ENCODE measurements at places on chromosomes 12 and 14.

GRCh38 chr14:91004987-91005386, 55.5 kb downstream of the RPS6KA5 start:
- DNase-seq: no peak

GRCh38 chr12:123986374-123986965, 13.5 kb downstream of the ZNF664 start:
- no peak for DNase-seq

DNA sequence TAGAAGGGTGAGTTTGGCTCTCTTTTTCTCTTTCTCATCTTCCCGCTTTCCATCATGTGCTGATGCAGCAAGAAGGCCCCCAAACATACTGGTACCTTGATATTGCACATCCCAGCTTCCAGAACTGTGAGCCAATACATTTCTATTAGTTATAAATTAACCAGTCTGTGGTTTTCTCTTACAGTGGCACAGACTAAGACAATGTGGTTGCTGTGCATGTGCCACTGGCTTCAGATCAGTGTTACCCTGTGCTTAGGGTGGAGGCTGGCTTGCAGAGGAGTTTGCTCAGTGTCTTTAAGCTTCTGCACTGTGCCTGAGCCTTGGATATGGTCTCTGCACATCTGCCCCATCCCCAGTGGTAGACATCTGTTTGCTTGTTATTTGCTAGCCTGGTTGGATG, 5.5 kb downstream of the IFI27L2 start:
- no peak for DNase-seq

- no peak for DNase-seq
Observed at GRCh38 chr14:57495416-57495815, 1.8 kb upstream of the CCDC198 start.

DNA sequence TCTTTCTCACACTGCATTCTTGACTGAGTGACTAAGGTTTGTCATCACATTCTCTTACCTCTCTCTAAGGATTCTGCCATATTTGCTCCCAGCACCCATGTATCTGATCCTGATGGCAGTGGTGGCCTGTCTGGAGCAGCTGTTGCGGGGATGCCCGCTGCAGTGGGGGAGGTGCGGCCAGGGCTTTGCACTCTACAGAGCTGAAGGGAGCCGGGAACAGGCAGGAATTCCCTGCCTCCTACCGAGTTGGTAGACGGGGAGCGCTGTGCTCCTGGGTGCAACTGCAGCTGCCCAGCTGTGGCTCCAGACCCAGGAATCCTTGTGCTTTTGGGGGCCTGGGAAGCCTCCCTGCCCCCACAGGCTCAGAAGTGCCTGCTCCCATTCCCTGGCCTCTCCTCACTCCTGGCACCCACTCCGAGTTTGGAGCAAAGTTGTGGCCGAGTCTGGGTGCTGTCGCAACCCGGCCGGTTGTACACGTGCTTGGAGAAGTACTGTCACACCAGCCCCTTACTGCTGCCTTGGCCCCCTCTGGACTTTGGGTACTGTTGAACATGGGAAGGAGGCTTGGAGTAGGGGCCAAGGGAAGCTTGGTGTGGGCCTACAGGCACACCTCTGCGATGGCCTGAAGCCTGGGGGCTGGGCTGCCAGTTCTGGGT, 106.9 kb upstream of the OR4E1 start:
- DNase-seq: no peak

GRCh38 chr12:123133701-123134100, 17.2 kb downstream of the PITPNM2 start:
- no peak for DNase-seq

GRCh38 chr12:30880061-30880460, 46.5 kb upstream of the TSPAN11 start:
- DNase-seq: no peak

- no peak for DNase-seq
Observed at GRCh38 chr14:95769976-95770375, 56.1 kb upstream of the TCL1A start.

GRCh38 chr14:103277931-103278330, 56.1 kb upstream of the EIF5 start:
- no peak for DNase-seq

- peak; percentile 67 for DNase-seq
Observed at GRCh38 chr14:51807356-51807755, 53.1 kb upstream of the GNG2 start.

- no peak for DNase-seq
Observed at GRCh38 chr12:48994224-48995085, 4.7 kb downstream of the DDN start.

DNA sequence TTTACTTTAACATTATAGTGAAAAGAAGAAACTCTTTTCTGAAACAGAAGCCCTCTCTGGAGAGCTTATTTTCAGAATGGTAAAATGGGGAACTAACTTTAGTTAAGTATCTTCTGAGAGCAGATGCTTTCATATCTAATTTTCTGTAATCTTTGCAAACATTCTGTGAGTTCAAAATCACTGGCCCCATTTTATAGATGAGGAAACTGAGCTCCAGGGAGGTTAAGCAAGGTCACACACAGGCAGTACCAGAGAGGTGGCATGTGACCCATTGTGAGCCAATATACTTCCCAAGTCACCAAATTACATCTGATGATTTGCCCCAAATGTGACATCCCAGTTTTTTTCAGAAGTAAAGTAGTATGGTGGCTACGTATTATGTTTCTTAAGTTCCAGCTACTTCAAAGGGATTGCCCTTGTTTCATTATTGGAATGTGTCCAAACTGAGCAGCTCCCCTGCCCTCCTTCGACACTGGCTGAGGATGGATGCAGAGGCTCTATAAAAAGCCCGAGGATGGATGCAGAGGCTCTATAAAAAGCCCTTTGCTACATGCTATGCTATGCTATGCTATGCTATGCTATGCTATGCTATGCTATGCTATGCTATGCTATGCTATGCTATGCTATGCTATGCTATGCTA, 36.2 kb upstream of the NUDT4 start:
- DNase-seq: no peak

DNA sequence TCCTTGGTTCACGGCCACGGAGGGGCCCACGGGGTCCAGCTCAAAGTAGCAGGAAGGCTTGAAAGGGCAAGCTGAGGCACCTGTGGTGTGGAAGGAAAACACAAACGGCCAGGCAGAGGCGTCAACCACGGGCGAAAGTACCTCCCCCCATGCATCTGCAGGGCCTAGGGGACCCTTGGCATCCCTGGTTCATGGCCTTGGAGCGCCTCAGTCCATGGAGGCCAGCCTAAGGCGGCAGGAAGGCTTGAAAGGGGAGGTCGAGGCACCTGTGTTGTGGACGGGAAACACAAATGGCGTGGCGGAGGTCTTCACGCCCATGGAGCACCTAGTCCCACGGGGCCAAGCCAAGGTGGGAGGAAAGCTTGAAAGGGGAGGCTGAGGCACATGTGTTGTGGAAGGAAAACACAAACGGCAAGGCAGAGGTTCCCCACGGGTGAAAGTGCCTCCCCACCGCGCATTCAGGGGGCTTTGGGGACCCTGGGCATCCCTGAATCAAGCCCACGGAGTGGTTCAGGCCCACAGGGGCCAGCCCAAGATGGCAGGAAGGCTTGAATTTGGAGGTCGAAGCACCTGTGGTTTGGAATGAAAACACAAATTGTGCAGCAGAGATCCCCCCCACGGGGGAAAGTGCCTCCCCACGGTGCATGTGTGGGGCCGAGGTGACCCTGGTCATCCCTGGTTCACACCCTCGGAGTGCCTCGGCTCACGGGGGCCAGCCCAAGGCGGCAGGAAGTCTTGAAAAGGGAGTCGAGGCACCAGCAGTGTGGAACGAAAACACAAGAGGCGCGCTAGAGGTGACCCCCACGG, 380.8 kb downstream of the ALG10 start:
- peak; percentile 2 for DNase-seq

GRCh38 chr14:85300107-85300506, 229.8 kb upstream of the FLRT2 start:
- no peak for DNase-seq

All from GM03348 (cell line).